HEK293T (cell line): ENCODE measurements at places on chromosomes 12 and 14.
A peak's percentile ranks its signal among the peaks of the same experiment; 100 is the strongest.

- no peak for DNase-seq
Observed at GRCh38 chr12:2683283-2684025, 111.3 kb upstream of the FKBP4 start.

GRCh38 chr14:85620947-85621346, 91.0 kb downstream of the FLRT2 start:
- no peak for DNase-seq

- no peak for DNase-seq
Observed at GRCh38 chr14:20116748-20117147, 6.2 kb downstream of the OR4K17 start.

GRCh38 chr12:108194585-108194984, 65.5 kb downstream of the WSCD2 start:
- DNase-seq: no peak

- DNase-seq: peak; percentile 74
Observed at GRCh38 chr14:23306412-23307145, at the start of gene BCL2L2. Gene BCL2L2, plus strand, starts transcription at chr14:23306833. Its CDS starts 935 bp downstream, at chr14:23307768.

- DNase-seq: no peak
Observed at GRCh38 chr14:99659333-99659741, 14.4 kb downstream of the HHIPL1 start.

- DNase-seq: no peak
Observed at GRCh38 chr12:6666211-6666610, 3.3 kb upstream of the ING4 start.

- DNase-seq: no peak
Observed at GRCh38 chr12:26719852-26720251, 113.1 kb downstream of the ITPR2 start.

GRCh38 chr12:128259556-128260070, 7.4 kb upstream of the TMEM132C start:
- peak; percentile 34 for DNase-seq

DNA sequence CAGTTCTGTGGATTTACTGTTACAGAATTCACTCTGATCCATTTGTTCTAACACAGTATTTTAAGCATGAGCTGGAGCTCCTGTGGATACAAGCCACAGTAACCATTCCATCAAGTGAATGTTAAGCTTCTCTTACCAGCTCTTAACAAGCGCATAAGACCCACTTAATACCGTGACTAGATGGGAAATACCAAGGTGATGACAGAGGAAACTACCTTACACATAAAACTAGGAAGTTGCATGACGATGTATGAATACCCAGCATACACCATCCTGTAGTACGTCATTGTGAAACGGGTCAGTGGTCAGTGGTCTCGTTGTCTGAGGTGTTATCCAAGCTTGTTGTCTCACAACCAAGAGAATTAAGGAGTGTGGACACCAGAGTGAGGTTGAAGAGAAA, 2.0 kb upstream of the GALC start:
- no peak for DNase-seq

GRCh38 chr14:101873991-101874390, 90.4 kb upstream of the DYNC1H1 start:
- DNase-seq: no peak

DNA sequence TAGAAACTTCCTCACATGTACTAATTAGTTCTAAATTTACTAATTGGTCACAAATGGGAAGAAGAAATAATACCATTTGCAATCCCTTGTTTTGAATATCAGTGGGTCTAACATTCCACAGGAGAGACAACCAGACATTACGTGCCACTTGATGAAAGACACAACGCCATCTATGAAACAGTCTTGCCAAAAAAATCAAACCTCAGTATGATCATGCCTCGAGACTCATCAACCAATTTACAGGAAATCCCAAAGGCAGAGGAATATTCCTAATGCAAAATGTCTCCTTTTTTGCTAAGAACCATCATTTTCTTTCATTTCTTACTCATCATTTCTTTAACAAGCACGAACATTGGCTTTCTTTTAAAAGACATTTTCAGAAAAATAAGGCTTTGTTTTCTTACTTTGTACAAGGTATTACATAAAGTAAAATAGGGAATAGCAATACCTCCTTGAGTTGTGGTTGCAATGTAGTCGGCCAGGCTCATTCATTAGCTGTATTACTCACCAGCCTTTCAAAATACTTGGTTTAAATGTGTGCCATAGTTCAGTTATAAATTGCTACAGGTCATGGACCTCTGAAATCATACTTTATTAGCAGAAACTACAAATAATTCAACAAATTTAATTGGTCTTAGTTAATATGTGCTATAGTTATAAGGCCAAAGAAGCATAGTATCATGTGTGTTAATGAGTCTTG, 436.2 kb upstream of the FLRT2 start:
- no peak for DNase-seq

GRCh38 chr12:70920251-70920851, at the start of gene PTPRR:
Gene PTPRR, minus strand, starts transcription at chr12:70920738. Its CDS starts 348 bp downstream, at chr12:70920390.
- DNase-seq: no peak

DNA sequence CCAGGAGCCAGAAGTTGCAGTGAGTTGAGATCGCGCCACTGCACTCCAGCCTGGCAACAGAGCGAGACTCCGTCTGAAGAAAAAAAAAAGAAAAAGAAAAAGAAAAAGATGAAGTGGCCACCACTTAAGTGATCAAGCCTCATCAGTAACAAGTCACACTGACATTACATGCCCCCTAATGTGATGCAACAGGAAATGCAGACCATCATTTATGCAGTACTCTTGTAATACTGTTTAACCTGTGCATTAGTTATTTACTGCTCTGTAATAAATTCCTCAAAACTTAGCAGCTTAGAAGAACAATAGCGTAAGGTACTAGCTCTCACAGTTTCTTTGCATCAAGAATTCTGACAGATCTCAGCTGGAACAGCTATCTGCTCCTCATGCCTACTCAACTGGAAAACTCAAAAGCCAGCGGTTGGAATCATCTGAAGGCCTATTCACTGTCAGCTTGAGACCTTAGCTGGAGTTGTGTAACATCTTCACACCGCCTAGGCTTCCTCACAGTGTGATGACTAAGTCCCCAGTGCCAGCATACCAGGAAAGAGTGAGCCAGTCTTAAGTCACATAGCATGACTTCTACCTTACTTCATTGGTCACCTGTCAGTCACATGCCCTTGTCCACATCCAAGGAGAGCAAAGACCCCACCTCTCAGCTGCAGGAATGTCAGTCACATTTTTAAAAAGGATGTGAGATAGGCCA, 31.5 kb downstream of the EPS8 start:
- no peak for DNase-seq

DNA sequence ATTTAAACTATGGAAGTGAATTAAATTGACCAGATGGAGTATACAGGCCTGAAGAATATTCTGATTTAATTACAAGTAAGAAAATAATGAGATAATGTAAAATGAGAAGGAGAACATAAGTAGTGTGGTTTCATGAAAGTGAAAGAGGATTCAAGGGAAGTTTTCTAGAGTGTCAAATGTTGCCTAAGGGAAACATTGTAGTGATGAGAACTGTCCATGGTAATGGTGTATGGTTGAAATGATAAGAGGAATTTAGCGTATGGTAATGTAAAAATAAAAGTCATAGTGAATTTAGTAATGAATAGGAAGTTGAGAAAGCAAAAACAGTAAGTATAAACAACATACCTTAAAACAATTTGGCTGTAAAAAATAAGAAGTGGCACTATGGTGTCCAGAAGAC, 1954.6 kb upstream of the FLRT2 start:
- no peak for DNase-seq

DNA sequence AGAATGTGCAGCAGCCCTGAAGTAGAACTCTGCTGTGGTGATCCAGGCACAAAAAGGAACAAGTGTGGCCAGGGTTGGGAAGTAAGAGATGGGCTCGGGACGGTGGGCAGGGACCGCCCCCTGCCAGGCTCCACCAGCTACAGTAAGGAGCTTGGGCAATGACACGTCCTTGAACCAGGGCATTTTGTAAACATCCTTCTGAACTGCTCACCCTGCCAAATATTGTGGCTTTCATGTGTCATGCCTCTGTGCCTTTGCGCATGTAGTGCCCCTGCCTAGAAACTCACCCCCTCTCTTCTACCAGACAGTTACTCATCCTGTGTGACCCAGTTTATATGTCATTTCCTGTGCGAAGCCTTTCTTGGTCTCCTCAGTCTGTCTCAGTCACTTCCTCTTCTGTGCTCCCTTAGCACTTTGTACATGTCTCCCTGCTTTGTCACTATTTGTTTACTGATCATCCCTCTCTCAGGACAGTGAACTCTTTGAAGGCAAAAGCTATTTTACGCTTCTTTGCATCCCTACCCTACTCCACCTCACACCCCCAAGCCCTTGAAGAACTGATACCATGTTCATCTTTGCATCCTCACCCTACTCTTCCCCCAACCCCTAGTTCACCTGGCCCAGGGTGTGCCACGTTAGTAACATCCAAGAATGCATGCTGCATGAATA, 108.9 kb upstream of the PLEKHG7 start:
- no peak for DNase-seq

- no peak for DNase-seq
Observed at GRCh38 chr12:56098592-56098991, 5.8 kb upstream of the PA2G4 start.

GRCh38 chr12:132445884-132446632, 43.9 kb upstream of the FBRSL1 start:
- no peak for DNase-seq

DNA sequence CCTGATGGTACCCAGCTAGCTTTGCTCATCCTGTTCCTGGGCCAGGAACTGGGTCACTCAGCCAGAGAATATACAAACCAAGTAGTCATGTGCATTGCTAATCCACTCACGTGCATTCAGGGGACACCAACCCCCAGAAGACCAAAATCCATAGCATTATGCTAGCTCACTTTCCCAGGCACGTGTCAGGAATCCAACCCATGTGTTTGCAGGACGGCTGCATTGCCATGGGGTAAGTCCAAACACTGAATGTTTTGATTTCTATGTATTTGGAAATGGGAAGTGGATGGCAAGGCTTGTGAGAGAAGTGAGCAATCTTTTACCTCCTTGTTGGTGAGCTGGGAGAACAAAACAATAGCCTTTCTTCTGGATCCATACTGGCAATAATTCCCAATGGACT, 87.1 kb upstream of the FOXN3 start:
- DNase-seq: no peak

- DNase-seq: no peak
Observed at GRCh38 chr12:132904718-132905328, 17.4 kb upstream of the CHFR start.

GRCh38 chr12:60832290-60832689, 1236.5 kb downstream of the SLC16A7 start:
- no peak for DNase-seq

GRCh38 chr14:80978403-80978802, 23.0 kb downstream of the TSHR start:
- no peak for DNase-seq

GRCh38 chr12:3201339-3202051, 124.3 kb downstream of the TSPAN9 start:
- DNase-seq: no peak

DNA sequence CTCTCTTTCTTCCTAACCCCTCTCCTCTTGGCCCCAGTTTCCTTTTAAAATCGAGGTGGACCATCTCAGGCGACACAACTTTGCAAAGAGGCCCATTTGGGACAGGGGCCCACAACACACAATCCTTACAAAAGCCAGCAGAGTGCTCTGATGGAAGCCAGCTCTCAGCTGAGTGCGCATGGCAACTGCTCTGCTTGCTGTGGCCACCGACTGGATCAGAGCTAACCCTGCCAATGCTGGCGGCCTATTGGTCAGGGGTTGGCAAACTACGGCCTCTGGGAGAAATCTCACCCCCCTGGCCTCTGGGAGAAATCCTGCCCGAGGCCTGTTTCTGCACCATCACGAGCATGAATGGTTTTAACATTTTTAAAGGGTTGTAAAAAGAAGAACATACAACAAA, 55.0 kb downstream of the AMN start:
- no peak for DNase-seq

DNA sequence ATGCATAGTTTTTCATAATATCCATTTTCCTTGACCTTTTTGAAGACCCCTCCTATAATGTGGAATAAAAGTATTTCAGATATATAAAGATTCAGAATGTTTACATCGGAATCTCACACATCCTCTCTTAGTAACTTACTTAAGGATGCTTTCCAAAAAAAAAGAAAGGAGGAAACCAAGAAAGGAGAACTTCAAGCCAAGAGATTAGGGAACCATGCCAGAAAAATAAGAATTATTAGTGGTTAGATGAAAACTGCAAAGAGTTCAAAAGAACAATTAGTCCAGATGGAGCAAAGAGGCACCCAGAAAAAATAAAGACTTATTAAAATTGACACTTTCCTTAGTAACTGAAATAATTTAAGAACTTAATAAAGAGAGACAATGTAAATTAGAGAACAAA, 179.2 kb downstream of the DUSP6 start:
- no peak for DNase-seq

DNA sequence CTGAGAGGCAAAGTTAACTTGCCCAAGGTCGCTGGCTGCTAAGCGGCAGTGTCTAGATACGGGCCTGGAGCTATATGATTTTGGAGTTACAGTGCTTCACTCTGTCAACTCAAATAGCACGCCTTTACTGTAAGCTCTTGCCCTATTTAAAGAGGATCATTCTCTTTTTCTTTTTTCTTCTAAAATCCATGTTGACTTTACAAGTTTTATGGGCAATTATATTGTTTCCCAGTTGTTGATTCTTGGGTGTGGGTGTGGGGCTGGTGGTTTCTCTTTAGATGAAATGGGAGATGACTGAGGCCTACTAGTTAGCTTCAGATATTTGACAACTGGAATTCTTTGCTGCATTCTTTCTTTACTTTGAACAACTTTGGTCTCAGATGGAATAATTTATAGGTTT, 70.7 kb downstream of the C12orf75 start:
- DNase-seq: no peak
